ENCODE measurements at places on chromosomes 12 and 14.

DNA sequence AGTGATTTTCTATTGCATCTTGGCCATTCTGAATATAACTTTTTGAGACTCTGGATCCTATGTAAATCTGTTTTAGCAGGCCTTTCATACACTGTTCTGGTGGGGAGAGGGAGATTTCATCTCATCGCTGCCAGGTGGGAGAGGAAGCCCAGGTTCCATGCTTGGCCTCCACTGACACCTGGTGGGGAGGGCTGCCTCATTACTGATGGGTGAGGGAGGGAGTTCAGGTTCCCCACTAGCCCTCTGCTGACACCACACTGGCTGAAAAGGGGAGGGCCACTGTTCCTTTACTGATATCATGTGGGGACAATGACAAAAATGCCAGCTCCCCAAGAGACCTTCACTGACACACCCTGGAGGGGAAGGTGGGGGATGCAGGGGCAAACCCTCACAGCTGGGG lies 2.4 kb upstream of the GALNT8 start:
- DNase-seq = no peak

GRCh38 chr14:97369901-97370300 lies 572.7 kb downstream of the VRK1 start:
- DNase-seq = no peak

- DNase-seq = no peak
Measured at GRCh38 chr12:38268612-38269011, 48.0 kb upstream of the ALG10B start.

DNA sequence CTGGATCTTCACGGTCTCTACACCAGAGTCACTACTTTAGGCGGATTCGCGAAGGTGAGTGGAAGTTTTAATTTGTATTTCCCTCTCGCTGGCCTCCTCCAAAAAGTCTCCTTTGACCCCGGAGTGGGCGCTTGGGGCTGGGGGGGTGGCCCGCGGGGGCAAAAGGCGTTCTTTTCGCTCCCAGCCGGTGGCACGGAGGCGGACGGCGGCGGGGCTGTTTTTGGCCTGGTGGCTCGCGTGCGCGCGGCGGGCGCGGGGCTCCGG lies 510 bp downstream of the ARID2 start:
- DNase-seq = no peak

DNA sequence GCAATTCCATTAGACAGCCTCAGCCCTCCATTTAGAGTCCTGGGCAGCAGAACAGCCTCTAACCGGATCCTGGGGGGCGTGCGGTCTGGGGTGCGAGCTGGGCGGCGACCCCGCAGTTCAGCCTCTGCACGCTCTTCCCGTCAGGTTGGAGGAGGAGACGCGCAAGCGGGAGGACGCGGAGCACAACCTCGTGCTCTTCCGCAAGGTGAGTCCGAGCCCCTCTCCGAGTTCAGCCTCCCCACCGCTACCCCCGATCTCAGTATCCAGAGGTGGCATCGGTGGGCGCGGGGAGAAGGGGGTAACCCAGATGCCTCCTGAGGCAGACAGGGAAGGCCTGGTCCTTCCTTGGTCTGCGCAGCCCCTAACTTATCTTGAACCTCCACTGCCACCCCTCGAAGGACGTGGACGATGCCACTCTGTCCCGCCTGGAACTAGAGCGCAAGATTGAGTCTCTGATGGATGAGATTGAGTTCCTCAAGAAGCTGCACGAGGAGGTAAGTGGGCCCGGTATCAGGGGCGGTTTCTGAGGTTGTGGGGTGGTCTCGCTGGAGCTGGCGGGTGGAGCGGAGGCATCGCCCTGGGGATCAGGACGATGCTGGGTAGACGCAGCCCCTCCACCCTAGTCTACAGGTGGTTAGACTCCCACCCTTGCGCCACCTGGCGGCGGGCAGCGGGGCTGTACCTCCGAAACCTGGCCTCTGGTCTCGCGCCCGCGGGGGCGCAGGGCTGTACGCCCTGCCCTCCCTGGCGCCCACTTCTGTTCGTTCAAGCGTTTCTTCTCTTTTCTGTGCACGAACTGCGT lies 1.3 kb downstream of the PRPH start:
- DNase-seq = no peak

GRCh38 chr12:109836916-109837315 lies 3.7 kb upstream of the TRPV4 start:
- DNase-seq = no peak

DNA sequence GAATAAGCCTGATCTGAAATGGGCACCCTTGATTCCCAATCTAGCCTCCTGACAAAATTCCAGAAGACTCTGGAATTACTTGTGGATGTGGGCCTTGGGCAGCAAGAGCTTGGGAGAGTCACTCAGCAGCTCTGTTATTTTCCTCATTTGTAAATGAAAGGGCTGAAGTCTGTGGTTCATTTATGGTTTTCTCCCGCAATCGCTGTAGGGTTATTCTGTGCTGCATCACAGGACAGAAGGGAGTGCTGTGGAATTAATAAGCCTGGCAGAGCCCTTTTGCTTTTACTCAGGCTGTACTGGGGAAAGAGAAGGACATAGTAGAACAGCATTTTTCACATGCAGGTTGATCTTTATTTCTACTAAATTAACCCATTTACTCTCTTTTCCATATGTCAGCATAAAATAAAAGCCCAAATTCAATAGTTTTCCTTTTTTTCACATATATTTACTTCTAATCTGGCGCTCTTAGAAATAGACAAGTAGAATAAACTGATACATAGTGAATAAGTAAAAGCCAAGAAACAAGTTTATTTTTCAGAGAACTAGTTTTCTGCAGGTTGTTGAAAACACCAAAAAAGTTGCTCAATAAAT lies 49.2 kb downstream of the DUSP16 start:
- no peak for DNase-seq

DNA sequence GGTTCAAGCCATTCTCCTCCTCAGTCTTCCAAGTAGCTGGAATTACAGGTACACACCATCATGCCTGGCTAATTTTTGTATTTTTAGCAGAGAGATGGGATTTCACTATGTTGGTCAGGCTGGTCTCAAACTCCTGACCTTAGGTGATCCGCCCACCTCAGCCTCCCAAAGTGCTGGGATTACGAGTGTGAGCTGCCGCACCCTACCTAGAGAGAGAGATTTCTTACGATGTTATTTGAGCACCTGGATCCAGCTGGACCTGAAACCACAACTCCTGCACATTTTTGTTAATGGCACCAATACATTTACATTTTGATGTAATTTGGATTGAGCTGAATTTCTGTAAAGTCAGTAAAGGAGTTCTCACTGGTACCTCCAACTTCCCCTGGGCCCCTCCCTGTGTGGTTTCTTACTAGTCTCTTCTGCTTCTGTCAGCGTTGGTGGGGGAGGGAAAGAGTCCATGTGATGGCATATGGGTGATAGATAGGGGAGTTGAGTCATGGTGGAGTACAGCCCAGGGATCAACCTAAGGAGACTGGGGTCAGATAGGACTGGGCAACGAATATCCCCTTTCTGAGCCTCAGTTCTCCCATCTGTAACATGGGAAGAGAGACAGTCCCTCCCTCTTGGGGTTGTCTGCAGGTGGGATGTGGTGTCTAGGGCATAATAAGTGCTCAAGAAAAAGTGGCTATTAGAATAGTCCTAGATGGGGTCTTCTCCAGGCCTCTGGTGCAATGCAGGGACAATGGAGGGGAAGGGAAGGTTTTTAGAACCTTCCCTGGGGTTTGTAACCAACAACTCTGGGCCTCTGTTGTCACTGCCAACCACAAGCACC lies 83.3 kb upstream of the MED13L start:
- DNase-seq = no peak

GRCh38 chr12:62006076-62006732 lies 254.0 kb upstream of the USP15 start:
- DNase-seq = peak; percentile 4

GRCh38 chr12:75783093-75783877 lies 248.3 kb downstream of the PHLDA1 start:
- DNase-seq = no peak

DNA sequence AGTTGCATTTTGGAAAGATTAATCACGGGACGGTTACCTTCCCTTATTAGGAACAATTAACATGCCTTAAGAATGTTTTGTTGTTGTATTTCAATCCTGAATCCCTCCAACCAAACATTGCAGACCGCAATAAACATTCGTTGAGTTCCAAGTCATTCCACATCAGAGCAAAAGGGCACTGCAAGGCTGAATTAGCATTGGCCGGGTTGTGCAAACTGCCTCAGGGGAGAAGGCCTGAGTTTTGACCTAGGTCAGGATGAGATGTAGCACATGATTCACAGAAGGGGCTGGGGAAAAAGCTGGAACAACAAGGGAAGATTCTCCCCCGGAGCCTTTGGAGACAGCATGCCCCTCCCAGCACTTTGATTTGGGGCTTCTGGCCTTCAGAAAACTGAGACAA lies 82.1 kb upstream of the BDKRB2 start:
- DNase-seq = no peak

- DNase-seq = no peak
Measured at GRCh38 chr12:58481811-58482210, 438.5 kb downstream of the LRIG3 start.

- no peak for DNase-seq
Measured at GRCh38 chr12:99381992-99382391, 265.6 kb upstream of the GARIN6 start.

DNA sequence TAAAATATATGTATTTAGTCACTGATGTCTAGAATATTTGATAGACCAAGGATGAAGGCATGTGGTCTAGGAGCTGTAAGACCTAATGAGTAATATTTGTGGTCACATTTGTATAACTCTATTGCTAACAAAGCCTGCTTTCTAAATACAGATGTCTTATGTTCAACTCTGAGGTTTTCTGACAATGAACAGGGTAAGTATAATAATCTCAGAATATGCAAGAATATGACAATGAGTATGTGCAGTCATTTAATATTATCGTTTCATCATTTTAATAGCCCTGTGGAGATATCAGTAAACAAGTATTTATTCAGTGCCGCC lies 389.6 kb downstream of the LRIG3 start:
- DNase-seq = peak; percentile 76

DNA sequence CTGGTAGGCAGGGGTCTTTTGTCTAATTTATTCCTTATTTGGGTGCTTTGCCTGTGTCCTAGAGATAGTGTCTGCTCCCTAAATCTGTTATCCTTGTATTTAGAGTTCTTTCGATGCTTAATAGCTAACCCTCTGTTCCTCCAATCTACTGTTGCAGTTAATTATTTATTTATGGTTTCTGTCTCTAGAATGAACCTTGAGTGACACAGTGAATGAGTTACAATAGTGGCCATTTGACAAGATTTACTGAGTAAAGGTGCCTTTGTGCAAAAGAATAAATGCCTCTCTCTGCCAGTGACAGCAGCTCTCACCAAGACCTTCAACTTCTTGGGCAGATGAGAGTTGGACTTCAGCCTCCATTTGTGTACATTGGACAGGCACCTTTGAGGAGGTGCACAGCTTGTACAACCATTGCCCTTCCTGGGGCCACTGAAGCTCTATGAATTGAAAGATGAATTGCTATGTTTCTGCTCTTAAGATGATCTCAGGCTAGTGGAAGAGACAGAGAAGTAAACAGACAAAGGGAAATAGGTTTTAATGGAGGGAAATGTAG lies 165.9 kb downstream of the DERA start:
- no peak for DNase-seq

DNA sequence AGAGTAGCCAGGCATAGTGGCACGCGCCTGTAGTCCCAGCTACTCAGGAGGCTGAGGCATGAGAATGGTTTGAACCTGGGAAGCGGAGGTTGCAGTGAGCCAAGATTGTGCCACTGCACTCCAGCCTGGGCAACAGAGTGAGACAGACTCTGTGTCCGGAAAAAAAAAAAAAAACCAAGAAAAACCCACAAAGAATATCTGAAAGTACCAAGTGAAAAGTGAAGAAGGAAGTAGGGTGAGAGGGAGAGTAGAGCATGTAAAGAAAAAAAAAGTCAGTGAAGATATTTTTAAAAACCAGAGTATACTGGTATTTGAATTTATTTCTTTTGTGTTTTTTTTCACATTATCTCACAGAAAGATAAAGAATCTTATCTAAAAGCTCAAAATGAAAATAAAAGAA lies 43.3 kb upstream of the ISM2 start:
- DNase-seq = no peak

DNA sequence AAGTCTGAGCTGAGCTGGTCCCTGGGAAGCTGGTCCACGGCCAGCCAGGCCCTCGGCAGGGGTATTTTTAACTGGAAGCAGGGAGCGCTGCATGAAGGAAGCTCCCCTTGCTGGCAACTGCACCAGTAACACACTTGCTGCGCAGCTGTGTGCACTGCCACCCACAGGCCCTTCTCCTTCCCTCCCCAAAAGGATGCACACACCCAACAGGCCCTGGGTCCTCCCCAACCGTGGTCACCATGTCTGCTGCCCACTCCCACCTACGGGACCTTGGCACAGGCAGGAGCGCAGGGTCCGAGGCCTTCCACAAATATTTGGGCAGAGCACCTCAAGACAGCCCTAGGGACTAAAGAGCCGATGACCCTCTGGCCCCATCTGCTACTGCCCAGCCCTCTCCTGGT lies 157.0 kb upstream of the PRMT8 start:
- no peak for DNase-seq

DNA sequence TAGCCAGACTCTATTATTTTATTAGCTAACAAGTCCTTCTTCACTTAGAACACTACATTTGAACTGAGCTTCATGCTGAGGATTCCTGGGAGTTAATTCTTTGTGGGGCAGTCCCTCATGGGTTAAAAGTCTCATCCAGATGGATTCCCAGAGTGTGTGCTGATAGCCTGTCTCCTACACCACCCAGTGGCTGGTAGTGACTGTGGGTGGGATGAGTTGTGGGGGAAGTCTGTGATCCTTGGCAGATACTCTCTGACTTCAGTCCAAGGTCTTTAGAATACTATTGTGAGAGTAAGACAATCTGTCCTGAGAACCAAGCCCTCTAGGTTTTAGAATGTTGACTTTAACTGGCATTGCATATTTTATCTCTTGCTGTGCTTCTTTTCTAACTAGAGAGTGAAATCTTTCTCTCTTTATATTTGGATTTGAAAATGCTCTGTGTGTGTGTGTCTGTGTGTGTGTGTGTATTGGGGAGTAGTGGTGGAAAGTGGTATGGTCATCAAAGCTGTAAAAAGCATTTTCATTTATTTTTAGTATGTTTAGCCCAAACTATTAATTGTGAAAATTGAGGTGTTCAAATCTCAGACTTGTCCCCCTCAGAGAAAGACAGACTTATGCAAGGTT lies 37.3 kb downstream of the AKAP6 start:
- DNase-seq = no peak
